HT-29 (cell line): ENCODE measurements at places on chromosomes 6 and 20. TPM values are rescaled to one million over a fixed set of nuclear protein-coding genes. Genes with fewer than 3 reads are reported as not detected.
A peak's percentile ranks its signal among the peaks of the same experiment; 100 is the strongest.

The ELOVL4 gene
- not detected in 2 replicates for total RNA-seq

DNA sequence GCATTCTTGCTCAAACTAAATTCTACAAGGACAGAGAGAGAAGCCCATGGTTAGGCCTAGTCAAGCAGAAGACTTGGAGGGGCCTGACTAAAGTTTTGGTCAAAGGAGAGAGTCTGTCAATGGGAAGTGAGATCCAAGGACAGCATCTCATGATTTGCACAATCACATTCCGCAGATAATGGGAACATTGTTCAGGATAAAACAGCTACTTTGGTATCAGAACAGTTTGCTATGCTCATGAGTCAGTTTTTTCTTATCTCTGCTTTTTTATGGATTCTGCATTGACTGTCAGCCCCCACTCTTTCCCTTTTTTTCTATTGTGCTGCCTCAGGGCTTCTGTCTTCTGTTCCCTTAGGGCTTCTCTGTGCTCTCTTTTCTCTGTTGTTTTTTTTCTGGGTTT, 28.6 kb downstream of the AKAP7 start:
- DNase-seq: no peak

GRCh38 chr20:3796477-3797225, 541 bp downstream of the CDC25B start:
- DNase-seq: peak; percentile 41

The FAM217A gene
- total RNA-seq: not detected in 2 replicates

The CST1 gene
- 0.39 and 2.3 TPM in 2 replicates for total RNA-seq

DNA sequence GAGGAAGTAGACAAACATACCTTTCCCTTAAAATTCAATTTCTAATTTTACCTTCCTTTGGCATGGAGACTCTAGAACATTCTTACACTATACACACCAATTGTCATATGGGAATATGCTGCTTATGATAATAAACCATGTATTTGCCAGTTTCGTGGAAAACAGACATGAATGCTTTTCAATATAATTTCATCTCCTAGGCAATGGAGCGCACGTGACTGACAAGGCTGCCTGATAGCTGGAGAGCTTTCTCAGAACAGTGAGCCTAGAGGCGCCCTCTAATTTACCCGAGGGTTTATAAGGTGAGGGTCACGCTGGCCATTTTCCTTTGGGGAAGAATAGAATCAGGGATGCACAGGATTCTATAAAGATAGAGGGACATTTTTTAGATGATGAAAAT, 56.5 kb downstream of the PRR18 start:
- no peak for DNase-seq

- no peak for DNase-seq
Observed at GRCh38 chr20:2125474-2126112, 24.0 kb downstream of the STK35 start.

DNA sequence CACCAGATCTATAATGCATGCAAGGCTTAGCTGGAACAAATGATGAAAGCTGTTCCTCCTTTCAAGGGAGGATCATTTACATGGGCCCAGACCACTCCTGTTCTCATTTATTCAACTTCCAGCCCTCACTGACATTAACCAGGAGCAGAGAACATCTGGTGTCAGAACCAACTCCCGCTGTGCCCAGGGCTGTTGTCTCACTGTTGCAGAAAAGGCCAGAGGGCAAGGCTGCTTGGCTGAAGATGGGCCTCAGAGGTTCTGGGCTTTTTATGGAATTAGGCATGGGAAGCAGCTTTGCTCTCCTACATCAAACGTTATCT, 164.2 kb downstream of the GMPR start:
- DNase-seq: no peak

GRCh38 chr20:4560667-4561066, 161.0 kb upstream of the PRND start:
- DNase-seq: no peak

GRCh38 chr6:88339761-88340160, 173.6 kb upstream of the CNR1 start:
- no peak for DNase-seq

- DNase-seq: no peak
Observed at GRCh38 chr6:31575952-31576685, 754 bp downstream of the TNF start.

DNA sequence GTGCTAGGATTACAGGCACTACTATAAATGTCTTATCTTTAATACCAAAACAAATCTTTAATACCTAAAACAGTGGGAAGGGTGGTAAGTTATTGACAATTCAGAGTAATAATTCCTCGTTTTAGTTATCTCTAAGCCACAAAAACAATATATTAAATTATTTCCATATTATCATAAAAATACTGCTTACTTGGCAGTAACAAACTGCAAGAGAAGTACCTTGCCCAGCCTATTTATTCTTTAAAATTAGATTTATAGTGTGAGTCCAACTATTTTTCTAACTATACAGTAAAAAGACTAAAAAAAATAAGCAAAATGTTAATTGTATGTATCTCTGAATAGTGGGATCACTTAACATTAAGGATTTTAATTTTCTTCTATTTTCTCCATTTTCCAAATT, 123.2 kb downstream of the HACE1 start:
- DNase-seq: no peak

GRCh38 chr20:10771435-10772140, 97.8 kb upstream of the JAG1 start:
- DNase-seq: no peak

GRCh38 chr6:2725999-2726567, 24.6 kb downstream of the MYLK4 start:
- DNase-seq: no peak

DNA sequence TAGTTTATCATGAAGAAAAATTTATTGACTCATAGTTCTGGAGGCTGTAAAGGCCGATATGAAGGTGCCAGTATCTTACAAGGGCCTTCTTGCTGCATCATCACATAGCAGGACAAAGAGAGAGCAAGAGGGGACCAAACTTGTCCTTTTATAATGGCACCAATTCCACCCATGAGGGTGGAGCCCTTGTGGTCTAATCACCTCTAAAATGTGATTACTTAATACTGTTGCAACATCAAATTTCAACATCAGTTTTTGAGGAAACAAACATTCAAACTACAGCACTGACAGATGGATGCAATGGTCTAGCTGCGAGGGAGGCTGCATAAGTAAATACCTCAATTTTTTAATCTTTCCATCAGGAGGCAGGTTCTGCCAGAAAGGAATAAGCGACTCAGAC, 76.7 kb upstream of the LAMA2 start:
- peak; percentile 3 for DNase-seq

The LY6G6C gene
- not detected in 2 replicates for total RNA-seq

GRCh38 chr6:118776607-118777549, 117.1 kb upstream of the ASF1A start:
- peak; percentile 75 for DNase-seq

The PLA2G7 gene
- total RNA-seq: not detected in 2 replicates

DNA sequence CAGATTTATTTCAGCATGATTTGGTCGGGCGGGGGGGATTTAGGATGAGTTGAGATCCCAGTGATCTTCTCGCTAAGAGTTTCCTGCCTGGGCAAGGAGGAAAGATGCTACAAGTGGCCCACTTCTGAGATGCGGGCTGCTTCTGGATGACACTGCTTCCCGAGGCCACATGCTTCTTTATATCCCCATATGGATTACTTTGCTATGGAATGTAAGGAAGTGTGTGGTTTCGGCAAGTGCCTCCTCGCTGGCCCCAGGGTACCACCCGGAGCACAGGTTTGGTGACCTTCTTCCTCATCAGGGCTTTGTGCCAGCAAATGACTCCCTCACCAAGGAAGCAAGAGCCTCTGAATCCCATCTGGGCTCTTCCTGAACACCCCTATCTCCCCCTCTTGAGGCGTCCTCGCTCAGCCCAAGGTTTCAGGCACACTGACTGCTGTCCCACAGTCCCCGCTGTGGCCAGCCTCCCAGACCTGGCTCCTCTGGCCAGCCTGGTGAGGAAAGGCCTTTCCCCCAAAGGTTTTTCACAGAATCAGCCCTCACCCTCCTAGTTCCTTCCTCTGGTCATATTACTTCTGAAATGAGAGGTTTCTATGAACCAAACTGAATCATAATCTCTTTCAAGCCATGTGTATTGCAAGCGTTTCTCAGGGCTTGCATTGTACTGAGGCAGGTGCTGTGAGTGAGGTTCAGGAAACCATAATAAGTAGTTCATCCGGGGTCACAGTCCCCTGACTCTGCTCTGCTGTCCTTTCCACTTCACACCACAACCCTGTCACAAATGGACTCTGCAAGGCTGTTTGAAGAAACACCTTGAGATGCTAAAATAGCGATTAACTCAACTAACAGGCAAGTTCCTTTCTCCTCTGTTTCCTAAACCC, 41.7 kb upstream of the IL17A start:
- DNase-seq: no peak

- peak; percentile 90 for DNase-seq
Observed at GRCh38 chr6:25278914-25279747, at the start of gene CARMIL1. TSS of gene CARMIL1 (plus strand) at chr6:25279374. CDS start at chr6:25279796, 422 bp downstream.

- DNase-seq: no peak
Observed at GRCh38 chr6:162615016-162615705, 112.4 kb downstream of the PRKN start.

DNA sequence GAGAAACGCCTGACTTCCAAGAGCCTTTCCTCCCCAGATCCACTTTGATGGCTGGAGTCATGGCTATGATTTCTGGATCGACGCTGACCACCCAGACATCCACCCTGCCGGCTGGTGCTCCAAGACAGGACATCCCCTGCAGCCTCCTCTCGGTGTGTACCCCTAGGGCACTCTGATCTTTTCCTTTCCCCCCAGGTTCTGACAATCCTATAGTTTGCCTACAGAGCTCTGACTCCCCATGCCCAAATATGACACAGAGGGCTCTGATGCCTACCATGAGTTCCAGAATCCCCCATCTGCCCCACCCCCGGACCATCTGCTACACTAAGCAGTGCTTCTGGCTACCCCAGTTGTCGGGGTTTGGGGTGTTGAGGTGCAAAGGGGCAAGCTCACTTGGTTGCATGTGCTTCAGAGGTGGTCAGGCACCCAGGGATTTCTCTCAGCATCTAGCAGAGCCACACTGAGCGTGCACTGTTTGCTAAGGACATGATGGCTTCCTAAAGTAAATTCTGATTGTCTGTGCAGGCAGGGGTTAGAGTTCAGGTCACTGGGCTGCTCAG, 24.0 kb upstream of the SGK2 start:
- DNase-seq: no peak

The WFDC10B gene
- not detected in 2 replicates for total RNA-seq

GRCh38 chr6:2951728-2952127, 19.6 kb downstream of the SERPINB6 start:
- no peak for DNase-seq

DNA sequence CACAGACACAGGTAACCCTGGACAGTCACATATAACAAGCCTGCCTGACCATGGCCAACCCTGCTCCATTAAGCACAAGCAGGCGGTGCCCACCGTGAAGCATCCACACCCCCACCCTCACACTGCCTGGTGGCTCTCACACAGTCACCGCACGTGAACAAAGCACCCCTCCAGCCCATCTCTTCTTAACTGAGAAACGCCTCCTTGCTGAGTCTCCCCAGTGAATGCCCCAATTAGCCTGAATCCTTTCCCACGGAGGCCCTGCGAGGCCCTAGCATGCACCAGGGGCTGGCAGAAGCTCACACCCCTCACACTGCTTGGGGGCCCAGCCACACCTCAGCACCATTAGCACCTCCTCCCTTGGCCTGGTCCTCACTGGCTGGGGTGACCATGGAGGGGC, 72.3 kb downstream of the GRM4 start:
- DNase-seq: no peak

The PTK7 gene
- total RNA-seq: 48.0 and 56.3 TPM in 2 replicates

DNA sequence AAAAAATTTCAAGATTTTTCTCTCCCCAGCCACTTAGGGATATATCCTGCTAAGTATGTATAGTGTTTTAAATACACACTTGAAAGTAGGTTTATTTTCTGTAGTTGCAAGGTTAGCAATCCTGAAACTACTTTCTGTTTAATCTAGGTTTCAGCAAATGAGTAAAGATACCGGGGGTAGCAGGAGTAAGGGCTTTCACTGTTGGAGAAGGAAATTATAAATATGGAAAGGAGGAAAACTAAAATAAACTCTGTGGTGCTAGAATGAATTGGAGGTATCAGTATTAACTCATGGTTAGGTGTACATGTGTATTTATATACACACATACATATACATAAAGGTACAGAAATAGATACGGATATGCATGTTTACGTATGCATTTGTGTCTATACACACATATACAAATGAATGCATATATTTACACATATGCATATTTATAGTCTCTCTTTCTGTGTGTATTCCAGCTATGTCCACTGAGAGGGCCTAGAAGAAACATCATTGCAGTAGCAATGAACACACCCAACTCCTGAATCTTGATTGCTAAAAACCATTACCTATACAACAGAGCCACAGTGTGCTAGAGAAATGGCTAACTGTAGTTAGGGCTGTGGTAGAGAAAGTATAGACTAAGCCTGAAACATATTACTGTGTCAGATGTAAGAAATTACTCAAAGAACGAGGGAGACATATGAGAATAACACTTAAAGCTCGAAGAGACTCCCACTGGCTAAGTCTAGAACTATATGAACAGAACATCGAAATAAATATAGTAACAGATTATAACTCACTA, 95.9 kb upstream of the EMILIN3 start:
- no peak for DNase-seq

The FOXQ1 gene
- total RNA-seq: 108 and 112 TPM in 2 replicates

The PROKR2 gene
- not detected in 2 replicates for total RNA-seq

- DNase-seq: no peak
Observed at GRCh38 chr20:16661756-16662155, 68.1 kb upstream of the SNRPB2 start.

The JAG1 gene
- 13.9 and 15.5 TPM in 2 replicates for total RNA-seq

DNA sequence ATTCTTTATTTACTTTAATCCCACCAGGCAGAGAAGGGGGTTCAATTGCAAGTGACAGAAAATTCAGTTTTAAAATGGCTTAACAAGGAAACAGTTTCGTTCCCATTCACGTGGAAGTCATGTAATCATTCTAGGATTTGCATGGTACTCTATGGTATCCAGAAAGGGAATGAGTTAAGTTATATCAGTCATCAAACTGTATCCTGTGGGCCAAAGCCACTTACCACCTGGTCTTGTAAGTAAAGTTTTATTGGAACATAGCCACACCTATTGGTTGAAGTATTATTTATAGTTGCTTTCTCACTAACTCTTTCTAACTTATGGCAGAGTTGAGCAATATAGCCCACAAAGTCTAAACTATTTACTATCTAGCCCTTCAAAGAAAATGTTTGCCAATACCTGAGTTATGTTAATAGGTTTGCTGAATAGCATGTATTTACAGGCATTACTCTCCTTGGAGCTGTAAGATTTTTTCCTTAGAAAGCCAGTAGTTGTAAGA, 10.2 kb upstream of the MMS22L start:
- no peak for DNase-seq

DNA sequence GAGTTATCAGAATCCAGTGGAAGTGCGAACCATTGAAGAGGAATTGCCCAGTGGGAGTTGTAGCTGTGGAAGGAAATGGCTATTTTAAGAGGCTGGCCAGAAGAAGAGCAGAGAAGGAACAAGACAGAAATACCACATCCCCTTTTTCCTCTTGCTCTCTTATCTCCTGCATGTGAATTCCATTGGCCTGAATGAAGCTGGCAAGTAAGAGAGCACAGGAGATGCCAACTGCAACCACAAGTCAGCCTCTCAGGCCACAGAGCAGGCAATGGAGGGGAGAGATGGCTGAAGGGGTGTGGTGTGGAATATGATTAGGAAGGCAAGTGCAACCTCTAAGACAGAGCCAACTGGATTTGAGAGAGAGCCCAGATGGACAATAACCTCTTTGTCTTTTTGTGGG, 362.7 kb upstream of the IMPG1 start:
- DNase-seq: no peak
